ENCODE measurements at places on chromosomes 12 and 14. TPM values are rescaled to one million over a fixed set of nuclear protein-coding genes. Genes with fewer than 3 reads are reported as not detected.
A peak's percentile ranks its signal among the peaks of the same experiment; 100 is the strongest.

The AMHR2 gene
- total RNA-seq, result not detected

DNA sequence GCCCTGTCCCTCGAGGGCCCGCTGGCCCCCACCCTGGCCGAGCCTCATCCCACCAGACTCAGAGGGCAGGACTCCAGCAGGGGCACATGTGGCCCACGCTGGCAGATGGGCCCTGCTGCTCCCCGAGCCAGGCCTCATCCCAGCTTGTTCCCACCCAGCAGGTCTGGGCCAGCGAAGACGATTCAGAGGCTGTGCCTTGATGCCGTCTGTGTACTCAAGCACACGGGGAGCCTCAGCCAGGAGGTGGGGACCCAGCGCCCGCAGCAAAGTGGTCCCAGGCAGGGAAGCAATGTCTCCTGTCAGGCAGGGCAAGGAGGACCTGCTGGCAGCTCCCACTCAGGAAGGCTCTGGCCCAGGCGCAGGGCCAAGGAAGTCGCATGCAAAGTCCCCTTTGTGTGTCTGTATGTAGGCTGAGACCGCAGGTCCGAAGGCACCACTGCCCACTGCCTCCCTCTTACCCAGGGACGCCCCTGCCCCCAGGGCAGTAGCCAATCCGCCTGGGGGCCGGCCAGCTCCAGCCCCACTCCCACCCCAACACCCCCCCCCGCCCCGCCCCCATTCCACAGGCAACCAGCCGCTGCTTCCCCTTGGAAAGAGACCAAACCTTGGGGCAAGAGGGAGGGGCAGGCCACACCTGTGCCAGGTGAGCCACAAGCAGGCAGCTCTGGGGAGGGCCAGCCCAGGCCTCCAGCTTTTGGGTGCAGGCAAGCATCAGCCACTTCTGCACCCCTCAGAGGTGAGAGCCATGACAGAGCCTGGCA, 9.4 kb downstream of the DEGS2 start:
- no peaks in the 10 kb centered on the region for H3K36me3 ChIP-seq
- peak; percentile 75 for DNase-seq
- H3K27ac ChIP-seq, result peak overlapping the region; percentile 78
- H3K4me1 ChIP-seq, result peaks cover 43% of the 10 kb centered on the region

DNA sequence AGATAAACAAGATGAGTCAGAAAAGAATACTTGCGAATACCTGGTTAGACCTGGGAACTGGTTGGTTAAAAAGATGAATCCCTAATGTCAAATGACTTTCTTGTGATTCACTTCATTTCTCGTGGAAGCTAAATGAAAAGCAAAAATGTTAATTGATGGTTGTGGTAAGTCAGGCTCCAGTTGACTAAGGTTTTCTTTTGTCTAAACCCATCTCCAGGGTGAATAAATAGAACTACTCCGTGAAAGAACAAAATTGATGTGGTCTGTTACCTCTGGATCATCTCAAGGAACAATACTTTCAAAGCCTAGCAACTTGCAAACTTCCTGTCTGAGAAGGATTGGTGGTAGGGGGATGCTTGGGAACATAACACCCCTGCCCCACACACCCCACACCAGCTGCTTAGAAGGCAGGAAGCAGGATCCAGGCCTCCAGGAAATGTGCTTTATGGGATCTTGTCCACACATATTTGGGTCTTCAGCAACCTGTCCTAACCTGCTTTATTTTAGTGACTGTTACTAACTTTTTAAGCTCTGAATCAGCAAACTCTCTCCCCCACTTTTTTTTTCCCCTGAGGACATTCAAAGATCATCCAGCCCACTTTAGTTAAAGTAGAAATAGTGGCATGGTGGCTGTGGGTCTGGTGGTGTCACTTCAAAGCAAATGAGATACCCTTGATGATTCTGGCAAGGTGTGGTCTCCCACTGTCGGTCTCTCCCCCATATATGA, 60.4 kb upstream of the PTHLH start:
- no peaks in the 10 kb centered on the region for H3K36me3 ChIP-seq
- H3K27ac ChIP-seq, result no peak overlapping the region
- no peaks in the 10 kb centered on the region for H3K27me3 ChIP-seq

DNA sequence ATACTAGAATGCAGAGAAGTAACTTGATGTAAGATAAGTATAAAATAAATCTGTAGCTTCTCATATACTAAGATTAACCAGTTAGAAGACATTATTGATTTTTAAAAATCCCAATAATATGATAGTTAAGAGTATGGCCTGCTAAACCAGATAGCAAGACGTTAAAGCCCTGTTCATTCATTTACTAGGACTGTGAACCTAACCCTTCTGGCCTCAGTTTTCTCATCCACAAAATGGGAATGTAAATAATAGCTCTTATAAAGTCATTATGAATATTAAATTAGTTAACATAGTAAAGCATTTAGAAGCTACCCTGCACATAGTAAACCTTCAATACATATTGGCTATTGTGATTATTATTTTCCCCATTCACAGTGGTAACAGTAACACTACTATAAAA, 6.0 kb upstream of the PRMT5 start:
- H3K36me3 ChIP-seq, result no peaks in the 10 kb centered on the region
- H3K27me3 ChIP-seq, result no peaks in the 10 kb centered on the region
- H3K4me1 ChIP-seq, result peaks cover 8% of the 10 kb centered on the region
- H3K4me3 ChIP-seq, result no peak overlapping the region
- H3K27ac ChIP-seq, result no peak overlapping the region

DNA sequence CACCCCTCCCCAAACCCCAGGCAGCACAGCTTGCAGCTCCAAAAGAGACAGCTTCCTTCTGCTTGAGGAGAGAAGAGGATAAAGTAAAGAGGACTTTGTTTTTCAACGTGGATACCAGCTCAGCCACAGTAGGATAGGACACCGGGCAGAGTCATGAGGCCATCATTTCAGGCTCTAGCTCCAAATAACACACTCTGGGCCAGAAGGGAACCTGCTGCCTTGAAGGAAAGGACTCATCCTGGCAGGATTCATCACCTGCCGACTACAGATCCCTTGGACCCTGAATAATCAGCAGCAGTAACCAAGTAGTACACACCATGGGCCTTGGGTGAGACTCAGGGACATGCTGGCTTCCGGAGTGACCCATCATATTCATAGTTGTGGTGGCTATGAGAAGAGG, 10.4 kb upstream of the CKAP4 start:
- DNase-seq, result no peak
- no peaks in the 10 kb centered on the region for H3K27me3 ChIP-seq
- H3K4me3 ChIP-seq, result no peak overlapping the region
- H3K36me3 ChIP-seq, result no peaks in the 10 kb centered on the region

The KRT81 gene
- not detected for total RNA-seq

- DNase-seq, result no peak
- peaks cover 11% of the 10 kb centered on the region for H3K4me1 ChIP-seq
- H3K36me3 ChIP-seq, result no peaks in the 10 kb centered on the region
Measured at GRCh38 chr14:54881761-54882401, 20.7 kb downstream of the GCH1 start.

Data from stomach (tissue), 19 donors.